ENCODE measurements at places on chromosomes 12 and 14.
A peak's percentile ranks its signal among the peaks of the same experiment; 100 is the strongest.

- DNase-seq = no peak
These were observed 83.3 kb downstream of the ATXN7L3B start for GRCh38 chr12:74620921-74621320.

GRCh38 chr14:90456551-90456950, 59.7 kb downstream of the CALM1 start:
- DNase-seq = no peak

GRCh38 chr12:70246580-70246979, 3.3 kb downstream of the CNOT2 start:
- DNase-seq = peak; percentile 14

GRCh38 chr12:39971348-39971747, 134.5 kb downstream of the SLC2A13 start:
- no peak for DNase-seq

DNA sequence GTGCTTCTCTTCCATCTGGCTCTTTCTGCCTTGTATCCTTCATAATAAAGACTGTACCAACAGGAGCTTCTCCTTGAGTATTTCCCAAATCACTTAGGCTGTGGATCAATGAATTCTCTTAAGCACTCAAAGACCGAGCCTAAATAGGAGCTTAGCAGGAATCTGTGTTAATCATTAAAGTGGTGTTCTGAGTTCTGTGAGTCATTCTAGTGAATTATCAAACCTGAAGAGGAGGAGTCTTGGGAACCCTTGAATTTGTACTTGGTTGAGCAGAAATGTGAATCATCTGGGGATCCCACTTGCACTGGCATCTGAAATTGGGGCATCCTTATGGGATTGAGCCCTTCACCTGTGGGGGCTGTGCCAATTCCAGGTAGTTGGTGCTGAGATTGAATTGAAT, 946.2 kb downstream of the BCL11B start:
- no peak for DNase-seq

DNA sequence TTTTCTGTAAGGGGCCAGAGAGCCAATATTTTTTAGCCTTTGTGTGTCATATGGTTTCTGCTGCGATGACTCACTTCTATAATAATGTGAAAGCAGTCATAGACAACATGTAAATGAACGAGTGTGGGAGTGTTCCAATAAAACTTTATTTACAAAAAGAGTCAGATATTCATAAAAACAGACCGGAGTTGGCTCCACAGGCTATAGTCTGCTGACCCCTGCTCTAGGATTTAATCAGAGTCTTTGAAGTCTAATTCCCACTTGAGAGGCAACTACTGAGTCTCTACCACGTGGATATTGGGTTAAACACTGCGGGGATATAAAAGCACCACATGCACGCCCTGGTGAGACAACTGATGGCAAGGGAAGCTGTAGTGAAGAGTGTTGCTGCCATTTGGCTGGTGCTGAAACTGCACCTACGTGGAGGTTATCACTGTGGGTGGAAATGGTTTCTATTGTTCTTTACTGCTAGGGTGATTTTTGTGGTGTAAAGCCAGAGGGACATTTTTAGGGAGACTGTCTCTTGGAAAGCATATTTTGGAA, 3.6 kb upstream of the NINJ2 start:
- DNase-seq = no peak

- no peak for DNase-seq
These were observed 4.5 kb downstream of the SLC35E3 start for GRCh38 chr12:68750506-68750905.

DNA sequence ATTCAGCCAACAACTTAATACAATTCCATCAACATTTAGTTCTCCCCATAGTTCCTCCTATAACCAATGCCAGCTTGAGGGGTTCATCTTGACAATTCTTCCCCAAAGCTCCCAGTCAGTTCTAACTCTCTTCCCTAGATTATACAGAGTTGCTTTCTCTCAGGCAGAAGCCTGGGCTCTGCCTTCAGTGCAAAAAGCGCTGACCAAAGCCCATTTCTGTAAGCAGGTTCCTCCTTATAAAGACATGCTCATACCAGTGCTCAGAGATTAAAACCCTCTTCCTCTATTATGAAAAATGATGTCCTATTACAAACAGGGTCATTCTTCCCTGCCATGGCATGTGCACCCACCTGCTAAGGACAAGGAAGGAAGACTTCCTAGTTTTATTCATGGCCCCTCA, 16.2 kb downstream of the SPIC start:
- no peak for DNase-seq

- DNase-seq = no peak
These were observed 304.4 kb upstream of the RTL1 start for GRCh38 chr14:101207897-101208296.

GRCh38 chr12:57099766-57100165, 10.9 kb downstream of the NAB2 start:
- no peak for DNase-seq

DNA sequence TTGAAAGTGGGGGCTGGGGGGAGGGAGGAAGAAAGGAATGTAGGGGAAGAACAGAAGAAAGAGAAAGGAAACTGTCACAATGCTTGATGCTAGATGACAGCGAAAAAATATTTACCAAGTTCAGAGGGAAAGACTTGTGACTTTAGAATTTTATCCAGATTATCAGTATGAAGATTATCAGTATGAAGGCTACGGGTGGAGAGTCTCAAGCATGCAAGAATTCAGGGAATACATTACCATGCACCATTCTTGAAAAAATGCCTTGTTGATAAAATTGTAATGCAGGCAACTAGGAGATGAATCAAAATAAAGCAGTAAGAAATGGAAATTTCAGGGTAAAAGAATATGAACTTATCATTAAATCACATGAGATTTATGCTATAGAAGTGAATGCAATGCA, 376.8 kb downstream of the PCNX1 start:
- no peak for DNase-seq

- DNase-seq = no peak
These were observed 229.1 kb downstream of the PPM1H start for GRCh38 chr12:62705846-62706245.

- DNase-seq = no peak
These were observed 2.8 kb downstream of the DYRK4 start for GRCh38 chr12:4564818-4565217.

GRCh38 chr14:90495357-90496276, 98.8 kb downstream of the CALM1 start:
- peak; percentile 82 for DNase-seq
